ENCODE measurements at places on chromosomes 1 and 21.
A peak's percentile ranks its signal among the peaks of the same experiment; 100 is the strongest.

DNA sequence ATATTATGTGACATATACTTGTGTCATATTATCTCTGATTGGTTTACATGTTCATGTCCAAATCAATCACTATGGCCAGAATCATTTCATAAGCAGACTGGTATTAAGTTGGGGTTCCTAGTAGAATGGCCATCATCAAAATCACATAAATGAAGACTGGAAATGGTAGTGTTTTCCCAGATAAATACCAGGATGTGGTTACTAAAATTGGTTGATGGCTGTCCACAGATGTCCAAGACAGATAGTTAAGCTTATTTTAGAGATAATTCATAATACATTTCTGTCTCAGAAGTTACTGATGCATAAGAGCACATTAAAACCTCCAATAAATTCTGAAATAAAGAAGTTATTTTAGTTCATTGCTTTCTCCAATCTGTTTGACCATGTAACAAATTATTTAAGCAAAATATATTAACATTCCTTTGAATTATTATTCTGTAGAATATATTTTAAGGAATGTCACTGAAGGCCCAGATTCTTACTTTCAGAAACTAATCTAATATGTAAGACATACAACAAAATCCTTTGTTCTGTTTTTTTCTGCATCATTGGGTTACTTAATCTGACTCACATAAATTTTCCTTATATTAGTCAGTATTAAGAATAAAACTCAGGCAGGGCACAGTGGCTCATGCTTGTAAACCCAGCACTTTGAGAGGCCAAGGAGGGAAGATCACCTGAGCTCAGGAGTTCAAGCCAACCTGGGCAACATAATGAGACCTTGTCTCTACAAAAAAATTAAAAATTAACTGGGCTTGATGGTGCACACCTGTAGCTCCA, 483.9 kb downstream of the PTPRC start:
- no peak for DNase-seq

DNA sequence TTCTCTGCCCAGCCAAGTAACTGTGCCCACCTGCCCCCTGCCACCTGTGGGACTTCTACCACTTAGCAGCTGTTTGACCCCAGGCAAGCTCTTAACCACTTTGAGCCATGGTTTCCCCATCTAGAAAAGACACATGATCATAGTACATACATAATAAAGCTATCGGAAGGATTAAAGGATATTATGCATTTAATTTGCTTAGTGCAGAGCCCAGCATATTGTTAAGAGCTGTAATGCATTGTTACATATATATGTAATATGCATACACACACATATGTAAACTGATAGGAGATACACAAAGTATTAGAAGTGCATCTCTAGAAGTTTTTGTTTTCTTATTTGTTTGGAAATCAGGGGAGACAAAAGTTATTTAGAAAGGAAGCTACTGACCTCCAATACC, 83.5 kb upstream of the ZBTB40 start:
- no peak for DNase-seq

DNA sequence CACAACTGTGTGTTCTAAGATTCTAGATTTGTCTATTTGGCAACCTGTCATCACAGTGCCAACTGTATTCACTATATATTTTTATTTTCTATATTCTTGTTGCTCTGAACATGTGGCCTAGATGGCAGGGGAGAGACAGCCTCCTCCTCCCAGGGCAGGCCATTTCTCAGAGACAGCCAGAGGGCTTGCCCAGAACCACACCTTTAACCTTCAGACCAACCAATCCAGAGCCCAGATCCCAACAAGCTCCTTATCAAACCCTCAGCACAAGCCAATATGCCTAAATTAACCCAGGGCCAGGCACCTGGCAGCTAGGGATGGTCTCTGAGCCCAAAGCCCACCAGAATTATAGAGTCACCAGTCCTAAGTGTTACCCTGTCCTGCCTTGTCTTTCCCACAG, 19.3 kb downstream of the TRIM11 start:
- DNase-seq = no peak

- DNase-seq = no peak
These were observed 130.6 kb downstream of the AKT3 start for GRCh38 chr1:243719476-243719875.

DNA sequence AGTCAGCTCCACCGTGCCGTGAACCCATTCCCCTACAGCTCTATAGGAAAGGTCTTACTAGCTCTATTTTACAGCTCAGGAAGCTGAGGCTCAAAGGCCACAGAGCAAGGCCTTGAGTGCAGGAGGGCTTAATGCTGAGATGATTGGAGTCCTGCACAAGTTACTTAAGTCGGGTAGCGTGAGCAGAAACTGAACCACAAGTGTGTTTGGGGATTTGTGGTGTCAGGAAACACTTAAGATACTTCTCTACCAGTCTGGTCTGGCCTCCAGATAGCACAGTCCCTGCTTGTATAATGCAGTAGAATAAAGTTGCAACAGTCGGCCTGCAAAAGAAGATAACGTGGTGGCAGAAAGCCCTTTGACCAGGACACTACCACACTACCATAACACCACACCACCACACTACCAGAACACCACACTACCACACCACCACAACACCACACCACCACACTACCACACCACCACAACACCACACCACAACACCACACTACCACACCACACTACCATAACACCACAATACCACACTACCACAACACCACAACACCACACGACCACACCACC, 118.1 kb downstream of the SPSB1 start:
- DNase-seq = no peak

- DNase-seq = peak; percentile 21
These were observed 58.3 kb downstream of the UBE2T start for GRCh38 chr1:202283379-202283844.

GRCh38 chr21:32590130-32590529, 4.8 kb upstream of the TCP10L start:
- no peak for DNase-seq

- DNase-seq = no peak
These were observed 59.5 kb upstream of the ADARB1 start for GRCh38 chr21:45014747-45015468.

- DNase-seq = no peak
These were observed 79.3 kb upstream of the LAMC2 start for GRCh38 chr1:183106746-183107145.

- no peak for DNase-seq
These were observed 30.1 kb downstream of the ATF3 start for GRCh38 chr1:212638492-212639151.

DNA sequence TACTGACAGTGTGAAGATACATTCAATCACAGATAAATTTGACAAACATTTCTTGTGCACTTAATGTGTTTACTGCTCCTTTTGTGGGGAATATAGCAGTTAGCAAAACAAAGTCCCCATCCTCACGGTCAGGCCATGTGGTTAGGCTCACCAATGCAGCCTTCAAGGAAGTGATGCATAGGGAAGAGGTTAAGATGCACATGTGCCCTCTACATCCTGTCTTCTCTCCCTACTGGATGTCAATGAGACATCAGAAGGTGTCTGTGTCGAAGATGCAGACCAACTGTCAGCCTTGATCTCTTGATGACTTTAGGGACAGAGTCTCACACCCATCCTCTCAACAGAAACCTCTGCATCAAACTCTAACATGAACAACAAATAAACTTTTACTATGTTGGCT, 78.7 kb downstream of the FH start:
- DNase-seq = no peak

GRCh38 chr1:147627435-147628110, 42.8 kb downstream of the ACP6 start:
- DNase-seq = peak; percentile 15

- DNase-seq = no peak
These were observed 809 bp upstream of the ZNF669 start for GRCh38 chr1:247104965-247105364.

- no peak for DNase-seq
These were observed 82.4 kb upstream of the CD1D start for GRCh38 chr1:158098256-158098655.

- no peak for DNase-seq
These were observed 4.8 kb downstream of the ATP6V1G3 start for GRCh38 chr1:198535631-198536030.

DNA sequence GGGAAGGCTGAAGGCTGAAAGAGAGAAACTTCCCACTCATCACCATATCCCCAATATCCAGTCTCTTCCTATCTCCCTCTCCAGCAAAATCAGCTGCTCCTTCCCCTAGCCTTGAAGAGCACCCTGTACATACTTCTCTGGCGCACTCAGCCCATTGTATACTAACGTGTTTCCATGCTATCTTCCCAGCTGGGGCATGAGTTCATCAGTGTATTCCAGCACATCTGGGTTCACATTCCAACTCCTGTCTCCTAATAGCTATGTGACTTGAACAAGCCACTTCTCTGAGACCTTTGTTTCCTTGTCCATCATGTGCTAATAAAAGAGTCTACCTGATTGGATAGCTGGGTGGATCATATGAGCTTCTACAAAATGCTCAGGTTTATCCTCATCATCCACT, 51.1 kb upstream of the OLIG2 start:
- no peak for DNase-seq

DNA sequence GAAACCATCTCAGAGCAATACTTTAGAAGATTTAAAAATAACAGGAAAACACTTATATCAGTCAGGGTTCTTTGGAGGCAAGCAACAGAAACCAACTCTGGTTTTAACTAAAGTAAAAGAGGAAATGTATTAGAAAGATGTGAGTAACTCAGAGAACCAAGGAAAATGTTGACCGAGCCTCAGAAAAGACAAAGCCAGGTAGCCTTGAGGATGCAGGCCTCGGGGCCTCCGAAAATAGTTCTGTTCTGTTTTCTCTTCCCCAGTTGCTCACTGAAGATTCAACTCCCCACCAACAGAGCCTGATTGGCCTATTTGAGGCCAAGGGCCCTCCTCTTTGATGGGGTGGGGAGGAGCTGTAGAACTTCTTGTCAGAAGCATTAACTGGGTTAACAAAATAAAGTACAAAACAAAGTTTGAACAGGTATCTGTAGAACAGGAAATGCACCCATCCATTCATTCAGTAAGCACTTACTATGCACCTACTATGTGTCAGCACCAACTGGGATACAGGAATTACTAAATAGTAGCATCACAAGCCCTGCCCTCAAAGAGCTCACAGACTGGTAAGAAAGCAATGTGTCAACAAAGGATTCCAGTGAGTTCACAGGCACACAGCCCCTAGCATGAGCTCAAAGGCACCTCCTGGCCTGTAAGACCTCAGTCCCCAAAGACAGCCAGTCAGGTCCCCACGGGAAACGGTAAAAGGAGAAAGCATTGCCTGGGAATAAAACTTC, 12.6 kb downstream of the SLAMF8 start:
- no peak for DNase-seq

DNA sequence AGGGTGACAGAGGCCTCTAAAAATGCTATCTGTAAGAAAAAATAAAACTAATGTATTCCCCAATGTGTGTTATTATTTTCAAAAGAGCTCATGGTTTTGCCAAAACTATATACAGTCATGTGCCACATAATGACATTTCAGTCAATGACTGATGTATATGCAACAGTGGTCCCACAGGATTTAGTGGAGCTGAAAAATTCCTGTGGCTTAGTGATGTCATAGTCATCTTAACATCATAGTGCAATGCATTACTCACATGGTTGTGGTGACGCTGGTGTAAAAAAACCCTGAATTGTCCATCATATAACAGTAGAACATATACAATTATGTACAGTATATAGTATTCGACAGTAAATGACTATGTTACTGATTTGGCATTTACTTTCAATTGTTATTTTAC, 172.4 kb downstream of the CACNA1E start:
- DNase-seq = no peak

- DNase-seq = no peak
These were observed 33.1 kb upstream of the LMX1A start for GRCh38 chr1:165389609-165390008.

- no peak for DNase-seq
These were observed 36.2 kb downstream of the BACH1 start for GRCh38 chr21:29334717-29335428.

GRCh38 chr1:38003261-38004250, 1.8 kb downstream of the FHL3 start:
- DNase-seq = no peak

- no peak for DNase-seq
These were observed 165.6 kb downstream of the NPHP4 start for GRCh38 chr1:5826601-5827000.

GRCh38 chr1:246459221-246459620, 47.9 kb downstream of the SMYD3 start:
- DNase-seq = no peak

GRCh38 chr1:68010090-68010489, 40.3 kb downstream of the DIRAS3 start:
- DNase-seq = peak; percentile 4

DNA sequence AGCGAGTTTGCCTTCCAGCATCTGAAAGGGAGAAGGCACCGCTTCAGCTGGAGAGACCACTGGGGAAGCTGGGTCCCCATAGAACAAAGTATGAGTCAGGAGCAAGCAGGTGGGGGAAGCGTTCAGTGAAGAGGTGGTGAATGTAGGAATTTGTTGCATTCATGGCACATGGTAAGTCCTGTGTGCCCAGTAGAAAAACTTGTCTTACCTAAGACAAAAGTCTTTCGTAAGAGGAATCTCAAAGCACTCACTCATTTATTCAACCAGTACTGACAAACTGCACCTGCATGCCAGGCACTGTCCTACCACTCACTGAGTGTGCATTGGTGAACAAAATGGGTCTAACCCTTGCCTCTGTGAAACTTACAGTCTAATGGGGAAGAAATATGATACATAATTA, 9.2 kb upstream of the ERRFI1 start:
- DNase-seq = no peak

- no peak for DNase-seq
These were observed 62.7 kb downstream of the BCL9 start for GRCh38 chr1:147603986-147604385.

- DNase-seq = no peak
These were observed 17.5 kb upstream of the MTARC1 start for GRCh38 chr1:220769205-220769604.

DNA sequence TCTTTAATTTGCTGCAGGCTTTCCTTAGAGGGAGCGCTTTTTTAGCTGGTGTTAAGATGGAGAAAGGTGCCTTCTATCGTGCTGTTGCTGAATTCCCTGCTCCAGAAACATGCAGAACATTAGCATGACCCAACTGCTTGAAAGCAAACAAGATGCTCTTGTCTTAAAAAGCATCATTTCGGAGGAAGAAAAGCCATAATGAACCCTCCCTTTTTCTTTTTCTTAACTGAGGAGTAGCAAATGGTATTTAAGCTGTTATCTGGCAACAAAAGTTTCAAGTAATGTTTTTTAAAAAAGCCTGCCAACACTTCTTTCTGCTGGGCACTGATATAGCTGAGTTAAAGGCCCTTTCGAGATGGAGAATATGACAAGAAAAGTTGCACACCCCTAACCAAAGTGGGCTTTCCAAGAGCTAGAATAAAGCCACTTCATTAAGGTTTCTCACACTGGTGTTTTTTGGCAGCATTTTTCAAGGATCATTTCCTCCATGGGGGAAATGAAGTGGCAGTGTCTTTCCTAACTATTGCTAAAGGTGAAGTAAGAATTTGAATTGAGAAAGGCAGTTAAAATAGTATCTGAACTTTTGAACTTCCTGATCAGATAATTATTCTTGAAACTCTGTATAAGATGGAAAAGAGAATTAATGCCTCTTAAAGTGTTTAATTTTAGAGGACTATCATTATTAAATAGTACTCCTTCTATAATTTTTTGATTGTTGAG, 38.8 kb downstream of the ST6GALNAC5 start:
- no peak for DNase-seq

Data from smooth muscle cell of the brain vasculature (primary cell).